ENCODE measurements at places on chromosomes 2 and 18.

GRCh38 chr2:113822087-113822815, 65.8 kb upstream of the SLC35F5 start:
- DNase-seq = no peak

DNA sequence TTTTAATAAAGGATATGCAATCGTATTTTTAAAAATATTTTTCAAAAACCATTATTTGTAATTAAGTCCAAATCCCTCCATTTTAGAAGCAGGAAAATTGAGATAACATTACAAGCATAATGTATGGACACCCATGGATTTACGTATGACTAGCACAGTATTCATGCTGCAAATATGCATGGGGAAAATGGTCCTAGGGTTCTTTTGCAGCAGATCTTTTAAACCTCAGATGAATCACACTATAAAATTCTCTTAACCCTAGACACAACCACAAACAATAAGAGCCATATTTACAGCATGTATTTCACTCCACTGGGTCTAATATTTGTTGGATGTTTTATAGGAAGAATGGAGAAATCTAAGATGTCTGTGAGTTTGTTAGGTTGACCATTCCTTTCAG, 453.4 kb downstream of the TGIF1 start:
- no peak for DNase-seq

DNA sequence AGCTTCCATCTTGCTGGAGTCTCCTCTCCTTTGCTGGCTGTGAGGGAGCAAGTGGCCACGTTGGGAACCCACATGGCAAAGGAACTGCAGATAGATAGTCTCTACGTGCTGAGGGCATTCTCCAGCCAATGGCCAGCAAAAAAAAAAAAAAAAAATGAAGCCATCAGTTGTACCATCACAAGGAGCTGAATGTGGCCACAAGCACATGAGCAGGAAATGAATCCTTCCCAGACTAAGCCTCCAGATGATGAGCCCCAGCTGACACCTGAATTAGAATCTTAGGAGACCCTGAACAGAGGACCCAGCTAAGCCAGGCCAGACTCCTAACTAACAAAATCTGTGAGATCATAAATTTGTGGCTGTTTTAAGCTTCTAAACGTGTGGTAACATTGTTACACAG, 57.9 kb downstream of the SPIRE1 start:
- no peak for DNase-seq

GRCh38 chr2:145108361-145108778, 588.5 kb upstream of the ZEB2 start:
- DNase-seq = no peak

DNA sequence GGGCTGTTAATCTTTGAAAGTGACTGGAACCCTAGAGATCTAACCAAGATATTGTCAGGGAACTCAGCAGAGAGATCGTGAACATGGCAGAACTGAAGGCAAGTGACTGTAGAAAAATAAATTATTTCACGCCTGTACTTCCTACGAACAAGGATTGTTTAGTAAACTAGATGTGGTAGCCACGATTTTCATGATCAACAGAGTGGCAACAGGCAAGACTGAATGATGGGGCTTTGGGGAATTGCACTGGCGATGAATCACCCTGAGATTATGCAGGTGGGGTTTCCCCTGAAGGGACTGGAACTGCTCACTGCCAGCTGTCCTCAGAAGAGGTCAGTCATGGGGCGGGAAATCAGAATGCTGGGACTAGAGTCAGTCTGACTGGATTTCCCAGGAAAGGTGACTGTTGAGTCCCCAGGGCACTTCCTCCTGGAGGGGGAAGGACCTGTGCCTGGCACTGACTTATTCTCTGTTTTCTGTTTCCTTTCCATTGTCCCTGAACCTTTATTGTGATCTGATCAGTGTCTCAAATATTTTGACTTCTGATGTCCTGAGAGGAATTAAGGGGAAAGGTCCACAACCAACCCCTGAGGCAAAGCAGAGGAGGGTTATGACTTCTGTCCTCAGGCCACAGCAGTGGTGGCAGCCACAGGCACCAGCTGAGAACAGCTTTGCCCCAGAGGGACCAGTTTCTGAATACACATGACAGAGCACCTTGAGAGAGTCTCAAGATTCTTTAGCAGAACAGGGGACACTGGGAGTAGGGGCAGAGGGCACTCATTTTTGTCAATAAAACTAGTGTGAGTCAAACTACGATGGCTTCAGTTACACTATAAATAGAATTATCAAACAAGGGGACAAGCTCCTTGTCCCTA, 70.0 kb downstream of the NAB1 start:
- DNase-seq = peak; percentile 15

DNA sequence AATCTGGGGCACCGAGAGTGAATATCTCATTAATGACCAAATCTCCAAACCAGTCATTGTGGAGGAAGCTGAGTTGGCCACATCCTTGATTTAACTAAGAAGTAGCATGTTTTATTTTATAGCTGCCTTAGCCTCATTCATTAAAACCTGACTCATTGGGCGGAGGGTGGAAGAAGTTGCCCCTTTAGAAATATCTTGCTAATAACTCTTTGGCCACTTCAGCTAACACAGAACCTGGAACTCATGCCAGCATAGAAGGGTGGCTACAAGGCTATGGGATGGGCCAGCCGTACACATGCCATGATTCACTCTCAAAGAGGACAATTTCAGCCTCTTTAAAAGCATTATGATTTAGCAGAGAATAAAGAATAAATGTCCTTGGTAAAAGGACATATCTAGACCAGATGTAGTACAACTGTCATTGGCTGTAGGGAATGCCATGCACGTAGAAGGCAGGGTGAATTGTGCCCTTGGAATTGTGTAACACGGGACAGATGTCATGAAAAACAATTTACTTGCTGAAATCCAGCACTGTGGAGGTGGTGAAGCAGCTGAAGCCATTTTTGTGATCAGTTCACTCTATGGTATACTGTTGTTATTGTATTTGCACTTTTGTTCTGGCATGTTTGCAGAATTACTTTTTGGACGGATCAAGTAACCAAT, 330.0 kb downstream of the PLCL1 start:
- DNase-seq = no peak

DNA sequence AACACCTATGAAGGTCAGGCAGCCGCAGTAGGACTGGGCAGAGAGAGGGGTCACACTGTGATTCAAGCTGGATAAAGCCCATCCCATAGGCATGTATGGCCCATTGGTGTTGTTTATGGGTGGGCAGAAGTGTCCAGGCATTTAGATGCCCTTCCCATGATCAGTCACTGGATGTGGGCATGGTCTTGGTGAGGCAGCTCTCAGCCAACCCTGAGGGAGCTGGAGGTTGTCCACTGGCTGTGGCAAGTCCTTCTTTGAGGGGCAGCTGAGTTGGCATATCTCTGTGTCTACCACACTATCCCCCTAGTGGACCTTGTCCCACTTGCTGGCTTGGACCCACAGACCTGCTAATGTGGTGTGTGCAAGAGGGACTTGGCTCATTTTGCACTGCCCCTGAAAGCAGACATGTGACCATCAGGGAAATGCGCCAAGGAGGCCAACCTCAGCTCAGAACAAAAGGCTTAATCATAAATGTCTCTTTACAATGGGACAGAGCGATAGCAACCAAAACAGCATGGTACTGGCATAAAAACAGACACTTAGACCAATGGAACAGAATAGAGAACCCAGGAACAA, 82.0 kb downstream of the TMEM17 start:
- no peak for DNase-seq

- no peak for DNase-seq
Observed at GRCh38 chr2:187475499-187476248, 27.6 kb upstream of the CALCRL start.

DNA sequence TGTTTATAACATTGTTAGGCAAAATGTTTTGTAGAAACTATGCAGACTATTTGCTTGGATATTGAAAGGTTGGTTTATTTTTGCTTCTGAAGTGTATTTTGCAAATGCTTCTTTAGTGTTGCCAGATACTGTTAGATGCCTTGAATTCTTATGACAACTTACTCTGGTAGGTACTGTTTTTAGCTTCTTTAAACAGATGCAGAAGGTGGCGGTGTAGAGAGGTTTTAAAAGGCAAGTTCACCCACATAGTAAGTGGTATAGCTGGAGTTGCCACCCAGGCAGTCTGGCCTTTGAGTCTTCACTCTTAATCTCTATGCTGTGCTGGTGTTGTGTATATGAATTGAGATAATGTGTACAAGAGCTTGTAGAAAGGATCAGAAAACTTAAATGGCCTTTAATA, 3.6 kb downstream of the PCYOX1 start:
- no peak for DNase-seq

- peak; percentile 52 for DNase-seq
Observed at GRCh38 chr18:22169011-22169888, at the start of gene GATA6. Gene GATA6, plus strand, starts transcription at chr18:22169589. Its CDS starts 1,556 bp downstream, at chr18:22171145.

DNA sequence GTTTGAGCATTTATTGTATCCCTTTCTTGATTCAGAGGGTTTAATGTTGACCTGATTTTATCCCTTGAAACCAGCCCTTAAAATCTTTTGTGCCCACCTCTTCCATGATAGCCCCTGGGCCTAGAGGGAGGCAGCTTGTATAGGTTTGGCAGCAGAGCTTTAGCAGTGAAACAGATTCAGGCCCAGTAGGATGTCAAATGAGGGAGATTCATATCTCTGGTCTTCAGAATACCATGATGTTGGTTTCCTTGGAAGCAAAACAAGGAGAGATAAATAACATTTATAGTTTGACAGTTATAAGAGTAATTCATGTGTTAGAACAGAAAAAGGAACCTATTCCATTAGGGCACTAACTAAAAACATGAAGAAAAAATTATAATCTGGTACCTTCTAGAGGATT, 649.2 kb downstream of the METTL4 start:
- no peak for DNase-seq

GRCh38 chr2:150255528-150255927, 231.9 kb downstream of the RND3 start:
- no peak for DNase-seq

DNA sequence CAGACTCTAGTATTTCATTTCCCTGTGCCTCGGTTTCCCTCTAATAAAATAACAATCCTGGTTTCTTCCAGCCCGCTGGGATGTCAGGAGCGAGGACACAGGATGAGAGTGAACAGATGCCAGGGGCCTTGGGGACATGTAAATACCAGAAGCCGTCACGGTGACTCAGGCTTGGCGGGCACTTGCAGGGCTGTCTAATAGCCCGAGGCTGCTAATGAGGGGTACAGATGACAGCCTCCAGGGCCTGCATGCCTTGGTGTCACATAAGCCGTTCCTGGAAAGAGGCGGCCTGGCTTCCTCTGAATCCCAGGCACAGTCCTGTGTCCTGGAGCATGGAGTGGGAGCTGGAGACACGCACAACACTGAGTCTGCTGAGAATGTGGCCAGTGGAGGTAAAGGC, 28.2 kb downstream of the HS1BP3 start:
- DNase-seq = no peak

DNA sequence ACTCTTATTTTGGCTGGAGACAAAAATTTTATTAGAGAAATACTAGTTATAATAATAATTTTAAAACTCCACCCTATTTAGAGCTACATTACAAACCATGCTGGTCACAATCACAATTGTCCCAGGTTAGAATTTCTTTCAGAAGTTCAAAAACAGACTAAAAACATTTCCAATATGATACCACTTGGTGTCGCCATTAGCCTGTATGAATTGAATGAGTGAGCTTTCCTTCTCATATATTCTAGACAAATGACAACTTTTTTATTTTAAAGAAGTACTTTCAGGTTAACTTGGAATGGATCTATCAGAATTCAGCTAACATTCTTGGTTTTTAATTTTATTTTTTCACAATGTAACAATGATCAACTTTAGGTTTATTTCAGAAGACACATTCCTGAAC, 48.0 kb downstream of the SERPINB8 start:
- DNase-seq = no peak

DNA sequence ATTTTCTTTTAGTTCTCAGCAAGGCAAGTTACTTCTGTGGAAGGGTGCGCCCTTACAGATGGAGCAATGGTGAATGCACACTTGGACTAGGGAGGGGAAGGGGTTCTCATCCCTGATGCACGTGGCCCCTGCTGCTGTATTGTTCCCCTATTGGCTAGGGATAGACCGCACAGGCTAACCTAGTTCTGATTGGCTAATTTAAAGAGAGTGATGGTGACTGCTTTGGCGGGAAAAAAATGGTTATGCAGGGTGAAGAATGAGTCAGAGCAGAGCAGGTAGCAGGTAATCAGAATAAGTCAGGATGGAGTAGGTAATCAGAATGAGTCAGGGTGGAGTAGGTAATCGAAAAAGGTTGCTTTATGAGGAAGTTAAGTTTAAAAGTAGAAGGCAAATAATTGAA, 171.5 kb downstream of the MTCL1 start:
- no peak for DNase-seq

- no peak for DNase-seq
Observed at GRCh38 chr2:175744000-175744399, 258.1 kb downstream of the LNPK start.

DNA sequence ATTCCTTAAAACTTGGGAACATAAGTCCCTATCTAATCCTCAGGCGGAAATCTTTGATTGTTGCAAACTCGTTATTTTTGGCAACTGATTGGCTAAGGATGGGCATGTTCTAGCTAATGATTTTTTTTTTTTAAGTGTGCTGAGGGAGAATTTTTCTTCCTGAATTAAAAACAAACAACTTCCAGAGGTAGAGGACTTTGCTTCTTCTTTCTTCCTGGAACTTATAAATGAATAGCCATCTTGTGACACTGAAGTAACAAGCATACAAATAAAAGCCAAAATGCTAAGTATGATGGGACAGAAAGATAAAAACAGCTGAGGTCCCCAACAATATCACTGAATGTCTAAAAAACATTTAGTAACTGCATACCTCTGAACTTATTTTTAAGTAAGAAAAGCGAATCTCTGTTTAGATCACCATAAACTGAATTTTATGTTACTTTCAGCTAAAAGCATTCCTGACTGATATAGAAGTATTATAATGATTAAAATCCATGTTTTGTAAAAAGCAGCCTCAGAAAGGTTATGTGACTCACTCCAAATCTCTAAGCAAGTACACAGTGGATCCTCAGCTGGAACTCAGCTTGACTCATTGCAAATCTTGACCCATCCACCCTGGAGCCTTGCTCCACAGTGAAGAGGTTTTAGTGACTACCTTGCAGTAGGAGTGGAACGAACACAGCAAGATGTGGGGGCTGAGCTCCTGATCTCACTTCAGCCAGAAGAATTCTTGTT, 344.4 kb downstream of the CLIP4 start:
- no peak for DNase-seq

DNA sequence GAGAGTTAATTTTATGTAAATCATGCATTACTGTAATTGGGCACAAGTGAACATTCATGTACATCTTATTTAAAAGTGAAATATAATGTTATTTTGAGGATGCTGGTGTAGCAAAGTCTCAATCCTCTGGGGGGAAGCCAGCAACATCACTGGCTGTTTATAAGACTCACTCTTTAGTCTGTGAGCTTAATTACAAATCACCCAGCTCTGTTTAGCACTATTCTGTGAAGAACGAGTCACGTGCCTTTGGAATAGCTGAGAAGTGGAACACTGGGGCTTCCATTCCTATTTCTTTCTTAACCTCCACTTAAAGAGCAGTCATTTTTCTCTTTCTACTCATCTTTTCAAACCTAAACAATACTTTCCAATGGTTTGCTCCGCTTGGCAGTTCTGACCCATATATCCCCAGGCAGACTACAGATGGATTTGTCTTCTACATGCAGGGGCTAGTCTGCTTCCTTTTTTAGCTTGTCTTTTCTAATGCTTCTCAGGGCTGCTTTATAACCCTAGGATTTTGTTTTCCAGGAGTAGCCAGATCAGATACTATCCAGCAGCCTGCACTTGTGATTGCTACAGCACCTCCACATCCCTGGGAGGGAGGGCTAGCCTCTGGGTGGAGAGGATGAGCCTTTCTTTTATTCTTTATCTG, 95.3 kb upstream of the CAVIN2 start:
- no peak for DNase-seq
